ENCODE measurements at places on chromosomes 2 and 18.
A peak's percentile ranks its signal among the peaks of the same experiment; 100 is the strongest.

GRCh38 chr18:78735131-78736014 lies 244.2 kb upstream of the SALL3 start:
- H3K36me3 ChIP-seq: no peaks in the 10 kb centered on the region
- no peaks in the 10 kb centered on the region for H3K27me3 ChIP-seq
- H3K4me1 ChIP-seq: no peaks in the 10 kb centered on the region
- no peak overlapping the region for H3K4me3 ChIP-seq
- no peak for DNase-seq
- no peak overlapping the region for H3K27ac ChIP-seq

DNA sequence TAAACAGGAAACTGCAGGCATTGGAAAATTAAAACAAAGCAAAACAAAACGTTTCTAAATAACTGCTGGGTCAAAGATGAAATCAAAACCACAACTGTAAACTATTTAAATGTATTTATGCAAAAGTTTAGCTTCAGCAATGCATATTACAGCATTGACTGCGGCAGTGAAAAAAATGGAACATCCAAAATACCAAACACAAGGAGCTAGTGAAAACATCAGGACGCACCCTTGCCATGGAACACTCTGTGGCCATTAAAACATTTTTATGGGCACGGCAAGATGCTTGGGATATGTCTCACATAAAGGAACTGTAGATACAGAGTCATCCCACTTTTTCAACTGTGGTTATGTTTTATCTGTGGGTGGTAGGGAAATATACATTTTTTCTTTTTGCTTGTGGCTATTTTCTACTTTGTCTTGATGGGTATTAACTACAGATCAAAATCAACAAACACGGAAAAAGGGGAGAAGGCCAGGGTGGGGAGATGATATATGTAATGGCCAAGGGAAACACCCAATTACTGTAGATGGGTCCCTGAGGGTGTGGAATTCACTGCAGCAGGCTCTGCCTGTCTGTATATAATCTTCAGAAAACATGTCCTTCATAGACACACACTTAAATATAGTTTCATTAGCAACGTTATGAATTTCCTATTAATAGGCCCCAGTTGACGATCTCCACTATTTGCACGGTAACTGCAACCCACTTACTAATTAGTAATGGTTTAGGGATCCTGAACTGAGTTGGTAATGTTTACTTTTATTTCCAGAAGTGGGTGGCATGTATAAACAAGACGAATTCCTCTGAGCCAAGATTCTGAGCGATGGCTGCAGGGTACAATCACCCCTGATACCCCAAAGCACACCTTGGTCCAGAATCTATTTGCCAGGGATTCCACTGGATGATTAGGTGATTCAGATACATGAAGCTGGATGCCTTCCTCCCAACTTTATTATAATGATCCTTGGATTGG lies 110.5 kb downstream of the ACKR3 start:
- no peaks in the 10 kb centered on the region for H3K36me3 ChIP-seq
- no peak overlapping the region for H3K27ac ChIP-seq
- no peak for DNase-seq
- H3K27me3 ChIP-seq: no peaks in the 10 kb centered on the region
- no peak overlapping the region for H3K4me3 ChIP-seq
- H3K4me1 ChIP-seq: no peaks in the 10 kb centered on the region

DNA sequence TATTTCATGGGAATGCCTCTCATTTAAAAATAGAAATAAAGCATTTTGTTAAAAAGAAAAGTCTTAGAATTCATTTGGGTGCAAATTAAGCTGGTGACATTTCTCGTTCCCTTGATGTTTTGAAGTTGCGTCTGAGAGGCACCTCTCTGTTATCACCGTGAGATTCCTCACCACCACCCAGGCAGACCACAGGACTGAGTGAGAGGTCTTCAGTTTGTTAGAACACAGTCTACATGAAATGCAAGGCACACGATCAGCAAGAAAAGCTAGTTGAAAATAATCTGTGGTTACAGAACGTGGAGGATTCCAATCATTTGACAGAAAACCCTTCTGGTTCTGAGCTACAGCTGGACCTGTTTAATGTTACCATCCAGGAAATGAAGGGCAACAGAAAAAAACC lies 116.0 kb downstream of the UXS1 start:
- H3K36me3 ChIP-seq: no peaks in the 10 kb centered on the region
- H3K27me3 ChIP-seq: no peaks in the 10 kb centered on the region

DNA sequence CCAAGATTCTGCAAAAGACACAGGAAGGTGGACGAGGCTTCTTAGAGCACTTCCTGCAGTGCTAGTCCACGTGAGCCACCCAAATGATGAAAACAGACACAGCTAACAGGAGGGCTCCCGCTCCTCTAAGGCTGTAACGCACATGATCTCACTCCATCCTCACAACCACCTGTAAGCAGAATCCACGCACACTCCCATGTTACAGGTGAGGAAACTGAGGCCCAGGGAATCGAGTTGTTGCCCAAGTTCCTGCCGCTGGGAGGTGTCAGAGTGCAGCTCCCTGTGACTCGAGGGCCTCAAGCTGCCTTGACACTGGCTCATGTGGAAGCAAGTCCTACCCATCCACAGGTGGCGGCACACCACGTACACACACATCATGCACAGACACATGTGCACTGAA lies 4.4 kb downstream of the DNMT3A start:
- H3K4me1 ChIP-seq: peaks cover 8% of the 10 kb centered on the region
- no peak overlapping the region for H3K27ac ChIP-seq
- no peak for DNase-seq
- no peak overlapping the region for H3K4me3 ChIP-seq

GRCh38 chr2:189143925-189144324 lies 35.6 kb downstream of the COL5A2 start:
- no peaks in the 10 kb centered on the region for H3K27me3 ChIP-seq
- no peak overlapping the region for H3K4me3 ChIP-seq
- no peak overlapping the region for H3K27ac ChIP-seq
- no peak for DNase-seq

DNA sequence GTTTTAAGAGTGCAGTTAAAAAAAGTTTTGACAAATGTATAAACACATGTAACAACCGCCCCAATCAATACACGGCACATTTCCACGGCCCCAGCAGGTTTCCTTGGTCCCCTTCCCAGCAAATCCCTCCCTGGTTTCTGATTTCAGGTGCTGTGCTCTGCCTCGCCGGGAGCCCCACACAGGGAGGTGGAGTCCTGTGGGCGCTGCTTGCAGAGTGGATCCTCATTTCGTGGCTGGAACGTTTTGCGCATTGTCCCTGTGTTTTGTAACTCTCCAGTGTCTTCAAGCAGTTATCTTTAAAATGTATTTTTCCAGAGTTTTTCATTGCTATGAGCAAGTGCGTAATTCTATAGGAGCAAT lies 124.8 kb downstream of the GALR1 start:
- H3K4me3 ChIP-seq: no peak overlapping the region
- no peaks in the 10 kb centered on the region for H3K27me3 ChIP-seq
- no peaks in the 10 kb centered on the region for H3K4me1 ChIP-seq
- H3K27ac ChIP-seq: peak overlapping the region; percentile 4

GRCh38 chr2:136130511-136130910 lies 12.6 kb upstream of the CXCR4 start:
- H3K36me3 ChIP-seq: no peaks in the 10 kb centered on the region
- no peak for DNase-seq
- no peaks in the 10 kb centered on the region for H3K27me3 ChIP-seq
- H3K4me3 ChIP-seq: no peak overlapping the region
- H3K27ac ChIP-seq: no peak overlapping the region
- no peaks in the 10 kb centered on the region for H3K4me1 ChIP-seq

GRCh38 chr2:233063269-233063975 lies 3.3 kb downstream of the INPP5D start:
- H3K27me3 ChIP-seq: no peaks in the 10 kb centered on the region
- DNase-seq: no peak
- no peaks in the 10 kb centered on the region for H3K36me3 ChIP-seq

- peak overlapping the region; percentile 49 for H3K4me3 ChIP-seq
- H3K27ac ChIP-seq: no peak overlapping the region
- H3K4me1 ChIP-seq: no peaks in the 10 kb centered on the region
- no peak for DNase-seq
- no peaks in the 10 kb centered on the region for H3K36me3 ChIP-seq
- no peaks in the 10 kb centered on the region for H3K27me3 ChIP-seq
These were observed 758 bp downstream of the CFAP221 start for GRCh38 chr2:119544939-119545475.

DNA sequence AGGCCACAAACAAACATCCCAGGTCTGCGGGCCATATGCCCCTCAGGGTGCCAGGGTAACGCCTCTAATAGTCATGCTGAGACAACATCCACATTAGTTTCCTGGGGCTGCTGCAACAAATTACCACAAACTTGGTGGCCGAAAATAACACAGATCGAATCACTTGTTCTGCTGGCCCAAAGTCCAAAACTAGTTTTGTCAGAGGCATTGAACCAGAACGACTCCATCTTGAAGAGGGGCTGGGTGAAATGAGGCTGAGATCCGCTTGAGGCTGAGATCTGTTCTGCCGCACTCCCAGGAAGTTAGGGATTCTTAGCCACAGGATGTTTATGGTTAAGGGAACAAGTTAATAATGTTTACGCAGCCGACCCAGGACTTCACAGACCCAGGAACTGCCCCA lies 66.7 kb downstream of the COPS8 start:
- H3K4me1 ChIP-seq: no peaks in the 10 kb centered on the region
- no peak for DNase-seq
- no peak overlapping the region for H3K27ac ChIP-seq
- no peaks in the 10 kb centered on the region for H3K27me3 ChIP-seq
- H3K4me3 ChIP-seq: no peak overlapping the region

GRCh38 chr2:73078457-73079411 lies 7.2 kb upstream of the SFXN5 start:
- H3K4me1 ChIP-seq: no peaks in the 10 kb centered on the region
- H3K27me3 ChIP-seq: no peaks in the 10 kb centered on the region
- no peak overlapping the region for H3K4me3 ChIP-seq
- no peak overlapping the region for H3K27ac ChIP-seq

DNA sequence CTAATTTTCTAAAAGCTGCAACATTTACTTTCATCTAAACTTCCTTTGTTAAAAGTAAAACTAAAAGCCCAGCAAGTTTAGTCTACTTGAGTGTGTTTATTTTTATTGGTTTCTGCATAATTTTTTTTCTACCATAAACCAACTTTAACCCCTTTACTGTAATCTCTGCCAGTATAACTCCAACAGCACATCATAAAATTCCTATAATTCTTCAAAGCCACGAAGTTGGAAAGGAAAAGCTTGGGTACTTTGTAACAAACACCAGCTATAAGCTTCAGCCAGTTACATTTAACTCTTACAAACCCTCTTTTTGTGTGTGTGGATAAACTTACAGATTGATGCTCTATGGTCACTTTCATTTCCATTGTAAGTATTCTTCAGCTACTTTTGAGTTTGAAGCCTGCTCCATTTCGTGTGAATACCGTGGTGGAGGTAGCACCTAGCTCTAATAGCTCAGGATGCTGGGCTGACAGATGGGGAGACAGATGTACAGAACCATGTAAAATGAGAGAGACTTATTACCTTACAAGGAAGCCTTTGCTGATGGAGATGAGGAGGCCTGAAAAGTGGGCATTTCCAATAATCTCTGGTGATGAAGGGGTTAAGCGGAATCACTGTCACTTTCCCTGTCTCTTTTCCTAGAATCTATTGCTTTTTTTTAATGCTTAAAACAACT lies 42.5 kb downstream of the ZEB2 start:
- no peak overlapping the region for H3K27ac ChIP-seq
- H3K4me3 ChIP-seq: no peak overlapping the region
- no peaks in the 10 kb centered on the region for H3K36me3 ChIP-seq
- H3K4me1 ChIP-seq: no peaks in the 10 kb centered on the region
- H3K27me3 ChIP-seq: no peaks in the 10 kb centered on the region

- DNase-seq: no peak
- no peaks in the 10 kb centered on the region for H3K27me3 ChIP-seq
- H3K27ac ChIP-seq: no peak overlapping the region
These were observed 162.7 kb downstream of the FSHR start for GRCh38 chr2:48991415-48992131.

DNA sequence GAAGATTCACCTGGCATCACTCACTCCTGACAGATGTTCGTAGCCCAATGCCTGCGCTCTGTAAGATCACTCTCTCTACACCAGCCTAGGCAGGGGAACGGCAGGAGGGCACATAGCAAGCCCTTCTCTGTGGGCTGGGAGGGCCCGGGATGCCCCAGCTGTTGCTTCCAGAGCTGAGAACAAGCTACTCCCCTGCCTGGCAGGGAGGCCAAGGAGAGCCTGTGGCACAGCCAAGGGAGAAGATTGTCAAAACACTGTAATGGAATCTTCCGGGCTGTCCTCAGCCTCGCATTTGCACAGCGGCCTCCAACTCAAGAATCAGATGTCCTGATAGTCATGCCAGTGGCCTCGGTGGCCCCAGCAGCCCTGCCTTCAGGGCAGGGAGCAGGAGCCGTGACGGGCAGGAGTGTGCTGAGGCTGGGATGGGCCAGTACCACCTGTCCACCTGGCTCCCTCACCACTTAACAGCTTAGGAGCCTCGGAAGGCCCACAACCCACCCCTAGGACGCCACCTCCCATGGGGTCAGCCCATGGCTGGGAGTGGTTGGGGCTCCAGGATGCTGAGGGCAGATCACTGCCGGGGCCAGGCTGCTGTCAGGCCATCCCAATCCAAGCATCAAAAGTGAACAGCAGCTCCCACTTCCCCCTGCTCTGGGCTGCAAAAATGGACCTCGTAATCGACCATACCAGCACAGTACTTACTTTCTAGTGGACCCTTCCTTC lies 21.9 kb upstream of the SLC35F6 start:
- no peak for DNase-seq
- H3K27ac ChIP-seq: no peak overlapping the region
- no peaks in the 10 kb centered on the region for H3K27me3 ChIP-seq
- H3K4me1 ChIP-seq: no peaks in the 10 kb centered on the region

DNA sequence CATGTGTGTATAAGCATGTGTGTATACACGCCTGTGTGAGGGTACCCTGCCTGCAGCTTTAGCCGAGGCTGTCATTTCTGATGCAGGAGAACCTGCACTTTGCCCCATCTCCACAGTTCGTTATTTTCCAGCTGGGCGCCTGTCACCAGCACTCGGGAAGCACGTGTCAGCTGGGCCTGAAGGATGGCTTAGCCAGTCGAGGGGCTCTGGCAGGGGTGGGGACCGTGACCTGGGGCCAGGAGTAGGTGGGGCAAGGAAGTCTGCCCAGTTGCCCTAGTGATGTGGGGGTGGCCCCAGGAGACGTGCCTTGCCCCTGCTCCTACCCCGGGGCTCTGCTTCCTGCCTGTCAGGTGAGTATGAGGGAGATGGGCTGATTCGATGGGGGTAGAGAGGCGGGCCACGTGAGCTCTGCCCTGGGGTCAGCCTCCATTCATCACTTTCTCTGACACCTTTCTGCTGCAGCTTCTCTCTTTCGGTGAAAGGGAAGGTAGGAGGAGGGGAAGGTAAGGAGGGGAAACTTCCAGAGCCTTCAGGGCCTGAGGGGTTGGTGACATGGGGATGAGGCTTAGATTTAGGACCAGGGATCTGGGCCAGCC lies 130.6 kb upstream of the SKOR2 start:
- no peak for DNase-seq
- no peaks in the 10 kb centered on the region for H3K36me3 ChIP-seq
- no peaks in the 10 kb centered on the region for H3K4me1 ChIP-seq

DNA sequence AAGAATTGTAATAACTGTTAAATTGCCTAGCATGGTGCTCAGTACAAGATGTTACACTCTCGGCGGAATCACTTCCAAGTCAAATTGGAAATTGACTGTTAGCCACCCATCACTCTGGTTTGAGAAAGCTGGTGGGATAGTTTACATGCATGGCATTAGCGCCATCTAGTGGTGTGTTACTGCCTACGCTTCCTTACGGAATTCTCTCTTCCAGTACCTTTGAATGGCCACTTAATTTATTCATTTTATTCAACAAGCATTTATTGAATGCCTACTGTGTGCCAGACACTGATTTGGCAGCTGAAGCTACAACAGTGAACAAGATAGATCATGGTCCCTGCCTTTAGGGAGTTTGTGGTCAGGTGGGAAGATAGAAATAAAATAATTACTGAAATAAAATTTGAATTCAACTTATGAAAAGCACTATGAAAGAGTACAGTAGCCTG lies 171.2 kb downstream of the TMEM247 start:
- H3K36me3 ChIP-seq: no peaks in the 10 kb centered on the region
- peak; percentile 79 for DNase-seq
- H3K27ac ChIP-seq: no peak overlapping the region
- no peaks in the 10 kb centered on the region for H3K4me1 ChIP-seq

All from colonic mucosa (tissue), 4 donors.